CD8-positive, alpha-beta memory T cell (primary cell): ENCODE measurements at places on chromosomes 6 and 20. TPM values are rescaled to one million over a fixed set of nuclear protein-coding genes. Genes with fewer than 3 reads are reported as not detected.
A peak's percentile ranks its signal among the peaks of the same experiment; 100 is the strongest.

DNA sequence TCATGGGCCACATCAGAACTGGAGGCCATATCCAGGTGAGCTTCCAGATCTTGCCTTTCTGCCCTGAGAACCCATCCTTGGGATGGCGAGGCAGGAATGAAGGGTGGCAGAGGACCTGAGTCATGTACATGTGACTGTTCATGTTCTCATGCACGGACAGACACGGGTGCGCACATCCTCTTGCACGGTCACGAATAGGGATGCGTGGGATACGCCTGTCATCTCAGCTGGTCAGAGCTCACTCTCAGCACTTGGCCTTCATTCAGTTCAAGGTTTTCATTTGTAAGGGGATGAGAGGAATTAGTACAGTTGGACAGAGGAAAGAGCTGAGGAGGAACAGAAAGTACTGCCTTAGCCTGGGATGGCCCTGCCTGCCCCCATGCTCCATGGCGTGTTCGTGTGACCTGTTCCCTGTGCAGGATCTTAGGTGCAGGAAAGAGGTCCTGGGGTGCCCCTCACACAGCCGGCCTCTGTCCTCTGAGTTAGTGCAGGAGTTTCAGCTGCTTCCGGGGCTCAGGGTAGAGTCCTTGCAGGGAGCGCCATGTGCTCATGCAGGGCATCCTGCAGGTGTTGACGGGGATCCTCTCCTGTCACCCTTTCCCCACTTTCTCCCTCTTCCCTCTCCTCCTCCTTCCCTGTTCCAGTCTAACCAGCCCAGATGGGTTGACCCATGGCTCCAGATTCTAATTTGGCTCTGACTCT is 173.4 kb downstream of the DTNBP1 start:
- H3K4me3 ChIP-seq, result no peak overlapping the region
- H3K27ac ChIP-seq, result no peak overlapping the region
- peaks cover 6% of the 10 kb centered on the region for H3K4me1 ChIP-seq

DNA sequence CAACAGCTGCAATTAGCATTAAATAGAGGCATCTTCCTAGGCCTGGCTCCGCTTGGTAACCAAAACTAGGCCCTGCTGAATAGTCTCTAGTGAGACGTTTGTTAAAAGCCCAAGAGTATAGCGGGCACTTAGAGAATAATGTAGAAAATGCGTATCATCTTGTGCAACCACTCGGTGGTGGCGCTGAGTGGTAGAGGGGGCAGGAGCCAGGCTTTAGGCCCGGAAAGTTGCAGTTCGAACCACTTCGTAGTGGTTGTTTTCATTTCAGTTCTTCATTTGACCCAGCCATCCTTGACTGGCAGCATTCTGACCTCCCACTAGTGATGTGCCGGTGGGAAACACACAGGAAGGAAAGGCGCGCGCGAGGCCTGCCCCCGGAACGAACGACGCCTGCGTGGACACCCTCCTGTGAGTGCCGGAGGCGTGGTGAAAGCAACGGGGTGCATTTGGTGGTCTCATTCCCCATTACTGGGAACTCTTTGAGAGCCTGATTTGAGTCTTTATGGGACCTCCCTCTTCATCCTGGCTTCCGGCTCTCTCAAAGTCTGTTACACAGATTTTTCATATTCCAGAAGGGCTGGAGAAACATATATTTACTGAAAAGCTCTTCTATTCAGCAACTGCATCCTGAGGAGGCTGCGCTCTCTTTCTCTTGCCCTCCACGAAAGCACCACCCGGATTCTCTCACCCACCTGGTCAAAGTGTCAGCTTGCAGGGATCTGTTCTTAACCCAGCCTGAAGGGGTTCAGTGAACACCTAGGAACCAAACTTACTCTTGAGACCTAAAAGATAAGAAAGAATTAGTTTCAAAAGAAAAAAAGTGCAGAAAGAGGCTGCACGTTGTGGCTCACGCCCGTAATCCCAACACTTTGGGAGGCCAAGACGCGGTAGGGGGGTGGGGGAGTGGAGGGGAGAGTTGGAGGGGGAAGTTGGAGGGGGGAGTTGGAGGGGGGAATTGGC is 18.2 kb downstream of the GPX5 start:
- peaks cover 7% of the 10 kb centered on the region for H3K27me3 ChIP-seq
- no peaks in the 10 kb centered on the region for H3K36me3 ChIP-seq
- H3K27ac ChIP-seq, result no peak overlapping the region
- peaks cover 5% of the 10 kb centered on the region for H3K4me1 ChIP-seq
- H3K4me3 ChIP-seq, result peak overlapping the region; percentile 32

GRCh38 chr20:16537025-16537665 is 36.1 kb downstream of the KIF16B start:
- H3K4me1 ChIP-seq, result no peaks in the 10 kb centered on the region
- H3K36me3 ChIP-seq, result no peaks in the 10 kb centered on the region
- H3K27ac ChIP-seq, result no peak overlapping the region
- no peak overlapping the region for H3K4me3 ChIP-seq
- no peak for DNase-seq
- H3K27me3 ChIP-seq, result no peaks in the 10 kb centered on the region

Gene ID4
- not detected for polyA plus RNA-seq

- DNase-seq, result no peak
- peaks cover under 1% of the 10 kb centered on the region for H3K27me3 ChIP-seq
- no peak overlapping the region for H3K27ac ChIP-seq
- H3K4me1 ChIP-seq, result no peaks in the 10 kb centered on the region
- H3K4me3 ChIP-seq, result no peak overlapping the region
These were observed 92.4 kb upstream of the MAFB start for GRCh38 chr20:40781327-40782042.

DNA sequence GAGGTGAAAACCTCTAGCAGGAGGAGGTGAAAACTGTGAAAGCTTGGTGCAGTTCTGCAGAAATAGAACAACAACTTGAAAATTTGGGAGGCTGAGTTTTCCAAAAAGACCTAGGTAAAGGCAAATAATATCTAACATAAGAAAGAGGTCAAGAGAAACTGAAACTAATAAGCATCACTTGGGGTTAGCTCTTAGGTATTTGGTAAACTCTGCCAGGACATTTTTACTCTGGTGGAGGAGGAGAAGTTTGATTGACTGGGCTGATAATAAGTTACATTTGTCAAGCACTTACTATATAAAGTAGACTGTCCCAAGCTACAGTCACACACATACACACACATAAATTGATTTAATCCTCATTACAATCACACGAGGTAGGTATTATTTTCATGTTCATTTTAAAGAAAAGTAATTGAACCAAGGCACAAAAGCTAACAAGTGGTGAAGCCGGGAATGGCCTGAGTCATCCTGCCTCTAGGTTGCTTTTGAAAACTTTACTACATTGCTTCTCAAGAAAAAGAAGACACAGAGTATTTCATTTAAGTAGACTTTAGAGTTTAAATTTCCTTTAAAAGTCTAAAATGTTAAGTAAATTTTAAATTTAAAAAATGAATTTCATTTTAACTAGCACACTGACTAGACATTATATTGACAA is 275.5 kb downstream of the PTPRK start:
- H3K4me3 ChIP-seq, result no peak overlapping the region
- no peak overlapping the region for H3K27ac ChIP-seq
- H3K4me1 ChIP-seq, result no peaks in the 10 kb centered on the region
- no peaks in the 10 kb centered on the region for H3K27me3 ChIP-seq

GRCh38 chr20:37519508-37520418 is 1.3 kb upstream of the NNAT start:
- no peaks in the 10 kb centered on the region for H3K36me3 ChIP-seq
- no peaks in the 10 kb centered on the region for H3K27me3 ChIP-seq
- H3K4me1 ChIP-seq, result peaks cover 11% of the 10 kb centered on the region
- DNase-seq, result no peak
- H3K4me3 ChIP-seq, result no peak overlapping the region
